ENCODE measurements at places on chromosomes 1 and 21.

GRCh38 chr1:212074313-212074712 is 38.8 kb downstream of the DTL start:
- no peak for DNase-seq

- no peak for DNase-seq
Measured at GRCh38 chr1:110201157-110201825, 8.8 kb upstream of the KCNC4 start.

DNA sequence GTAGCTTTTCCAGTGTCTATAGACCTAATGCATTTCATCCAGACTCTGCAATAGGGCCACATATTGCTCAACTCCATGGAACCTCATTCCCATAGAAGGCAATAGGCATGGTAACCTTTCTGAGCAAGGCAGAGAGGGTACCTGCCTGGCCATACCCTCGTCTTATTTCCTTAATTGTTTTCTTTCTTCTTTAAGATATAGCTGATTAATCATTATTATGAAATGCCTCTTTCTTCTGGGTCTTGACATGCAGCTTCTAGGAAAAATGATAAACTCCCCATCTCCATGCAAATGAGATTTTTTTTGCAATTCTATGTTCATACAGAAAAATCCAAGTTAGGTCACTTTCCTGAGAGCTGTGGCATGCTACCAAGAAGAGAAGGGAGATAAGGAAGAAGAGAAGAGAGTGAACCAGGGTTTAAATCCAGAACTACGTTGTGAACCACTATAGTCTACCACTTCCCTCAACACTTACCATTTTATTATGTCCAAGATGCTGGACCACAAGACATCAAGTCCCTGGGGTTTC is 33.0 kb upstream of the IL20 start:
- no peak for DNase-seq

DNA sequence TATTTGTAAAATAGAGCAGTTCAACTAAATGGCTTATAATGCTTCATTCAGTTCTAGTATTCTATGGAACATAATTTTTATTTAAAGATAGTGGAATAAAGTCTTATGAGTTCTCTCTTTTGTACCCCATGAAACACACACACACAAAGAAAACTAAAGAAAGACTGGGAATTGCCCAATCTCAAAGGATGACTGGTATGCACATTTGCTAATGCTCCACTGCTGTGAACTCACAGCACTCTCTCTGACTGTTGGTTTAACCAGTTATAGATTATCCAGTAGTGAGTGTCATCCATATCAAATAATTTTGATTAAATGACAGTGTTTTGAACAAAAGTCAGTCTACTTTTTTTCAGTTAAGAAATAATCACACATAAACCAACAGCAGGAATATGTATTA is 1082.4 kb upstream of the B3GALT2 start:
- DNase-seq = no peak

DNA sequence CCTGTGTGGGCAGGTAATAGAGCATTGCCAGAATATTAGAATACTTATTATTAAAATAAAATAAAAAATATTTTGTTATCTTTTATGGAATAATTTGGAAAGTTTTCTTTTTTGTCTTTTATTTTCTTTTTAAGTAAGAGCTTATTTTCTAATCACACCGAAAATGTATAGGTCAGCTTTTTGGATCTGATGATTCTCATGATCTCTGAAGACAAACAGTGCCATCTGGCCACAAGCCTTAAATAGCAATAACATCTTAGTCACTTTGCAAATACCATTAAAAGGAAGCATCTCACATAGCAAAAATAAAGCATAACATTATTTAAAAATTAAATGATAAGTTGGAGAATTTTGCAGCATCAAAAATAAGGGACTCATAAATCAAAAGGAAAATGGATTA is 213.8 kb downstream of the PLA2G4A start:
- DNase-seq = no peak

DNA sequence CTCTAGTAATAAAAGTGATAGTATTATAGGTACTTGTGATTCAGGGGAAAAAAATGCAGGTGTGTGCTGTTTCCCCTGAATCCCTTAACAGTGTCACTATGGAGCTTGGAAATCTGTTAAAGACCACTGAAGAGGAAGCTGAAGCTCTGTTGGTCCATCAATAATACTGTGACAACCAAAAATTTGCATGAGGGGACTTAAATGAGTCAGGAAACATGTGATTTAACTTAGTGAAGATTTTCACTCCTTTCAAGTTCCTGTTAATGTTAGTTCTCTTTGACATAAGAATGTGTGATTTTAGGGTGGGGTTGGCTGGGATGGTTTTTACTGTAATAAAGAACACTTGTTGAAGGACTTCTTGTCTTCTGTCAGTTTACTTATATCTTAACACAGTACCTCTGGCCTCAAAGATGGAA is 32.0 kb downstream of the VANGL2 start:
- no peak for DNase-seq

GRCh38 chr1:27727126-27727525 is 1.4 kb downstream of the FAM76A start:
- no peak for DNase-seq

DNA sequence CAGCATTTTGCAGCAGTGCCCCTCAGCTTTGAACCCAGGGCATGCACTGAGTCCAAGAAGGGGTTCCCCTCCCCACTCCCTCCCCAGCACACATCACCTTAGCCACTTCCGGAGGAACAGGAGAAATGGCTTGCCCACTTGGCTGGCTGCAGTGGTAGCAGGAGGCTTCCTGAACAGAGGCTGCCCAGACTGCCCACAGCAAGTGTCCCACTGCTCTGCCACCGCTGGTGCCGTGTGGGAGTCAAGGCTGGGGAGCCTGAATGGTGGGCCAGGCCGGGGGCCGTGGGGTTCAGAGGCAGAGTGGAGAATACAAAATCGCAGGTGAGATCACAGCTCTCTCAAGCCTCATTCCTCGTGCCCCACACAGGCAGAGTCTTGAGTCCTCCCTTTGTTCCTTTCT is 34.5 kb downstream of the CD247 start:
- DNase-seq = no peak

- DNase-seq = no peak
Measured at GRCh38 chr1:110645821-110646735, 28.7 kb downstream of the KCNA3 start.

GRCh38 chr1:28248273-28249012 is 10.9 kb upstream of the SESN2 start:
- no peak for DNase-seq

Data from cortex of kidney (tissue), 1 donor.